ENCODE measurements at places on chromosomes 13 and 19.
A peak's percentile ranks its signal among the peaks of the same experiment; 100 is the strongest.

- no peak for DNase-seq
These were observed 260.8 kb downstream of the PCDH9 start for GRCh38 chr13:66969291-66969690.

DNA sequence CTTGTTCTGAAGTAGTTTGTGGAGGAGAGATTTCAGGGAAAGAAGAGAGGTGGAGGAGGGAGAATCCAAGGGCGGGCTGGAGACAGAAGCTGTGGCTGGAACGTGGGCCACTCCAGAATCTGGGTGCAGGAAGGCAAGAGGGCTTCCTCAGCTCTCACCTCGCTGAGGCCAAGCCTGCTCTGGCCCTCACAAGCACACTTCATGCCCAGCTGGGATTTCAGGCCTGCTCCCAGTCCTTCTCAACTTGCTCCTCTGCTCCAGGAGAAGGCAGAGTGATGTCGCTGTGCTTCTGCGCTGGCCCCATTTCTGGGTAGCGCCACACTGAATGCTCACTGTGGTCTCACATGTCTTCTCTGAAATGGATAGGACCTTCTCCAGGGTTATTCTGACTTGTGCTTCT, 328.8 kb downstream of the FGF9 start:
- no peak for DNase-seq

DNA sequence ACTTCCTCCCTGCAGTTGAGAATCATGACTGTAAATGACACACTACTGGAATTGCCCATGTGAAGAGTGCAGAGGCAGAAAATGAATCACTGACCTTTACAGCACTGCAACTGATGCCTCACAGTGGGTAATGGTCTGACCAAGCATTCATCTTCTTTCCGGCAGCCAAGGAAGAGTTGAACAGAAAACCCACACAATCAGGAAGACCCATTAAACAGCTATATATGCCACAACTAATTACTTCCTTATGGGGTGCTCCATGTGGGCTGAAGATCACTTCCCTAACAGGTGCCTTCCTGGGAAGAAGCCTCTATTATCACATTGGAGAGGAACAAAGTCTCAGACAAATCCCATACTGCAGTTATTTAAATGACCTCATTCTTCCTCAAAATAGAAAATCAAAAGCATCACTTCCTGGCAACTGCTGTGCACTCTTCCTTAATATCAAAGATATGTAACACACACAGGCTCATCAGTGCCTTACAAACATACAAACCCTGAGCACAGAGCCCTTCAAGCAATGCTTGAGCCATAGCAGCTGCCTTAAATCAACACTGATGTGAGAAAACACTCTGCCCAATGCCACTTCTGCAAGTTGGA, 45.8 kb downstream of the RUBCNL start:
- DNase-seq: no peak

GRCh38 chr13:85313761-85314503, 485.3 kb downstream of the SLITRK6 start:
- DNase-seq: no peak

- DNase-seq: no peak
These were observed 1198.2 kb upstream of the PCDH9 start for GRCh38 chr13:68428292-68428691.

DNA sequence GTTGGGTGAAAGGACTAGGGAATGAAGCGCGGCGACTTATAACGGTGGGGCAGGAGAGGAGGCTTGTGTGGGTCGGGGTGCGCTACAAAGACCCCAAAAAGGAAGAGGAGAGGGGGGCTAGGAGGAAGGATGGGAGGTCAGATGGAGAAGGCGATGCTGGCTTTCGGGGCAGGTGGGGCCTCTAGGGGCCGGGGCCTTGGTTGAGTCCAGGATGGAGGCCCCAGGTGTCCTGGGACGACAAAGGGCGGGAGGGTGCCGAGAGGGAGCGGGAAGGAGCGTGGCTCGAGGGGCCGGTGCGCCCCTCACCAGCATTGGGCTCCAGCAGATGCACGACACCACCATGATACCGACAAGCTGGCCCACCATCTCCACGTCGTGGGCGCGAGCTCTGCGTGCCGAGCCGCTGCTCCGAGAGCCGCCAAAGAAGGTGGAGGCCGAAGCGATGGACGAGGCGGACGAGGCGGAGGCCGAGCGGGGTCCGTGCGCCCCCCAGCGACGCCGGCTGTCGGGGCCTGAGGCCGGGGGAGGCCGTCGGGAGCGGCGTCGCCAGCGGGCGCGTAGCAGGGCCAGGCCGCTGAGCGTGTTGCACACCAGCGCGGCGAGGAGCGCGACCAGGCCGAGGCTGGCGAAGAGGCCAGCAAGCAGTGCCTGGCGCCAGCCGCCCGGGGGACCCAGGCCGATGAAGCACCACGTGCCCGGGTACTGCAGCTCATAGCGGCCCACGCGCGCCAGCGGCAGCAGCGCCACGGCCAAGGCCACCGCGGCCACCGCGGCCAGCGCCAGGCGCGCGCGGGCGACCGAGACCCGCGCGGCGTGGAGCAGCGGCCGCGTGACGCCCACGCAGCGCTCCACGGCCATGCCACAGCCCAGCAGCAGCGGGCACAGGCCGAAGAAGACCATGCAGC, 1.8 kb downstream of the PTGER1 start:
- no peak for DNase-seq

- DNase-seq: no peak
These were observed 299.3 kb upstream of the ARGLU1 start for GRCh38 chr13:106867249-106867648.

- DNase-seq: peak; percentile 53
These were observed at the start of gene MIDN for GRCh38 chr19:1248139-1248785. Gene MIDN (plus strand): TSS chr19:1248583. CDS start chr19:1250297, 1,714 bp downstream.

DNA sequence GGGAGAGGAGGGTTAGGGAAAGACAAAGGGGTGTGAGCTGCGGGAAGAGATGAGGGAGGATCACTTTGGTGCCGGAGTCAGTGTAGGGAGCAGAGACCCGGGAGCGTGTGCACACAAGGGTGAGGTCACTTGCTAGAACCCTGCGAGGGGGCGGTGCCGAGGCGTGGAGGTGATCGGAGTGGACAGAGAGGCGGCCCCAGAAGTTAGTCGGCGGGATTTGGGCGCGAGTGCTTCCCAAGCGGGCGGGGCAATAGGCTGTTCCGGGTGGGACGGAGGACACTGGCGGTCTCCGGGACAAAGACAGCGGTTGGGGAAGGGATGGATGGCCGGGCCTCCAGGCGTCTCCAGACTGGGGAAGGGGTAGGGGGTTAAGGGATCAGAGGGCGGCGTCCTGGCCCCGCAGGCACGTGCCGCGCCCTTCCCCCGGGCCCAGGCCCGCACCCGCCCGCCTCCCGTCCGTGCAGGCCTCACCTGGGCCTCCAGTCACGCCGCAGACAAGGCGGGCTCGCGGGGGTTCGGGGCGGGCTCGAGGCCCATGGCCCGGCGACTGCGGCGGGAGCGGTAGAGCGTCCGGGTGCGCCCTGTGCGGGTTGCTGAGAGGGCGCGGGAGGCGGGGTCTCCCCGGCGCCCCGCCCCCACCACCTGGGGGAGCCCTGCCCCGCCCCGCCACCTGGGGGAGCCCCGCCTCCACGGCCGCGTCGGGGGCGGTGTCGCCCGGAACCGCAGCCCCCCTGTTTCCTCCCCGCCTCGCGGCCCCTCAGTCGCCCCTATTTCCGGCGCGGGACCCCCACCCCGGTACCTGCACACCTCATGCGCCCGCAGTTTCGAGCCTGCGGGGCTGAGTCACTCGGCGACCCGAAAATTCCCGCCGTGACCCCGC, at the start of gene LPAR2:
LPAR2 (minus strand) TSS at position 600 of the 880 bp plus-strand sequence. CDS start 945 bp downstream, outside the sequence.
- DNase-seq: peak; percentile 66

- no peak for DNase-seq
These were observed 16.8 kb downstream of the ZNF431 start for GRCh38 chr19:21158523-21159135.

DNA sequence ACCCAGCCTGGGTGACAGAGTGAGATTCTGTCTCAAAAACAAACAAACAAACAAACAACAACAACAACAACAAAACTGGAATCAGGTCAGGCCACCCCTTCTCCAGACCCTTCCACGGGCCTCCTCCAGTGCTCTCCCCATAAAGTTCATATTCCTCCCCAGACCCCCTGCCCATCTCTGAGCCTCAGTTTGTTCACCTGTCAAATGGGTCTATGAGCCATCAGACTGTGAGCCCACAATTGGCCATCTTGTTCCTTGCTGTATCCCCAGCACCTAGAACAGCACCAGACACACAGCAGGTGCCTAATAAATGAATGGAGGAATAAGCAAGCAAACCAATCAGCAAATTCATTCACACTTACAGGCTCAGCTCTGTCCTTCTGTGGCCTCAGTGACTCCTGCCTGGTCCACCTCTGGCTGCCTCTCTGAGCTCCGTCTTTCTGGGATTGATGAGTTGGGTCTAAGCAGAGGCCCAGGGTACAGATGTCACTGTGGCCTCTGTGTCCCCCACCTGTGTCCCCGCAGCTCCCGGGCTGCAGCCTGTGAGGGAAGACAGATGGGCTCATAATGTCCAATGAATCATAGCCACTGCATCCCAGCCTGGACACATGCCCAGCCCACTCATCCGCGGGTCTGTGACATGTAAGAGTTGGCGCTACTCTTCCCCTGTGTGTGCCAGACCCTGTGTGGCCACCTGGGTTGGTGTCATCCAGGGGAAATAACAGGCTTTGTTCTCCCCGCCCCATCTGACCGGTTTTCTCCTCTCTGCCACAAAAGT, 19.6 kb upstream of the PTPRS start:
- DNase-seq: no peak
